ENCODE measurements at places on chromosomes 5 and 9. TPM values are rescaled to one million over a fixed set of nuclear protein-coding genes. Genes with fewer than 3 reads are reported as not detected.

GRCh38 chr9:33381231-33381791 is 21.1 kb downstream of the AQP7 start:
- DNase-seq: no peak

- no peak for DNase-seq
These were observed 14.1 kb downstream of the KCNT1 start for GRCh38 chr9:135716045-135716444.

GRCh38 chr9:23044549-23044948 is 597.9 kb downstream of the DMRTA1 start:
- no peak for DNase-seq

The IRGM gene
- not detected for total RNA-seq

DNA sequence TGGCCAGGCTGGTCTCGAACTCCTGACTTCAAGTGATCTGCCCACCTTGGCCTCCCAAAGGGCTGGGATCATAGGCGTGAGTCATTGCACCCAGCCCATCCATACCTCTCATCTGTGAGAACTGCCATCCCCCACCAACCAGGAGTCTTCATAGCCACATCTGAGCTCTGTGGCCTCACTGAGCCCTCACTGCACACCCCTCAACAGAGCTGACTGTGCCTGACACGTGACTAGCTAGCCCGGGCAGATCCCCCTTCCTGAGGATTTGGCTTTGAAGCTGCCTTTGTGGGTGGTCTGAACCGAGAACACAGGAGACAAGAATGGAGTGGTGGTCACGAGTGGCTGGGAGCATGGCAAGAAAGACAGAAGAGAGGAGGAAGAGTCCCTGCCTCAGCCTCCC is 15.6 kb downstream of the AK8 start:
- no peak for DNase-seq

GRCh38 chr5:65535529-65535987 is 27.4 kb downstream of the CENPK start:
- no peak for DNase-seq
